Naive thymus-derived CD8-positive, alpha-beta T cell (primary cell): ENCODE measurements at places on chromosomes 11 and 22. TPM values are rescaled to one million over a fixed set of nuclear protein-coding genes. Genes with fewer than 3 reads are reported as not detected.

The CHORDC1 gene
- 27.4 TPM for polyA plus RNA-seq

The CASP5 gene
- polyA plus RNA-seq = not detected

The CEND1 gene
- polyA plus RNA-seq = not detected

The IZUMO1R gene
- polyA plus RNA-seq = not detected
